CD14-positive monocyte (primary cell): ENCODE measurements at places on chromosomes 3 and 15. TPM values are rescaled to one million over a fixed set of nuclear protein-coding genes. Genes with fewer than 3 reads are reported as not detected.

DNA sequence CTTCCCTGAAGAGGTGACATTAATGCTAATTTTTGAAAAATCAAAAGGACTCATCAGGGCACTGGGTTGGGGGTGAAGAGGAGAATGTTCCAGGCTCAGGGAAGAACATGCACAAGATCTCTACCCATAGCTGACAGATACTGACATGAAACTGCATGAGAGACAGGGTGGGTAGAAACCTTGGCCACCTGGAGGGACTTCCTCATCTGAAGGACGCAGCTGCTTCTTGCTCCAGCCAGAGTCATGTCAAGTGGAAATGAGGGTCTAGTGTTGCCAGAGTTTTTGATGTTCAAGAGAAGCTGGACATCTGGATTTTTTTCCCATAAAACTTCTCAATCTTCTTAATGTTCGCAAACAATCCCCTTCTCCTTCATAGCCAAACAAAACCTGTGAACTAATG, 29.7 kb downstream of the AMOTL2 start:
- no peak overlapping the region for H3K27ac ChIP-seq
- H3K4me3 ChIP-seq: no peak overlapping the region
- no peaks in the 10 kb centered on the region for H3K4me1 ChIP-seq
- H3K27me3 ChIP-seq: no peaks in the 10 kb centered on the region
- DNase-seq: no peak
- H3K36me3 ChIP-seq: no peaks in the 10 kb centered on the region

DNA sequence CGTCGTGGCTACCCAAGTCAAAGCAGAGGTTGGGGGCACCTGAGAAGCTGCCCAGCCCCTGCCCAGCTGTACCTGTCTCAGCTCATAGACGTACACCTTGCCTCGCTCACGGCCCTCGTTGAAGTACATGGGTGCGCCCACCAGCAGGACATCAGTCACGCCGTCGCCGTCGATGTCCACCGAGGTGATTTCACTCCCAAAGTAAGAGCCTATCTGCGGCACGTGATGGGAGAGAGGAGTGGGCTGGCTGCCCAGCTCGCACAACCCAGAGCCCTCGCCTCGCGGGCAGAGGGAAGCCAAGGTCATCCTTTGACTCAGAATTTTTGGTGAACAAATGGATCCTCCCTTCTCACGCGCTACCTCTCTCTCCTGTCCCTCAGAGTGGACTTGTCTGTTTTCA, 54.7 kb downstream of the FEM1B start:
- no peak overlapping the region for H3K4me3 ChIP-seq
- peaks cover under 1% of the 10 kb centered on the region for H3K4me1 ChIP-seq
- no peaks in the 10 kb centered on the region for H3K27me3 ChIP-seq
- no peak for DNase-seq
- no peaks in the 10 kb centered on the region for H3K36me3 ChIP-seq

DNA sequence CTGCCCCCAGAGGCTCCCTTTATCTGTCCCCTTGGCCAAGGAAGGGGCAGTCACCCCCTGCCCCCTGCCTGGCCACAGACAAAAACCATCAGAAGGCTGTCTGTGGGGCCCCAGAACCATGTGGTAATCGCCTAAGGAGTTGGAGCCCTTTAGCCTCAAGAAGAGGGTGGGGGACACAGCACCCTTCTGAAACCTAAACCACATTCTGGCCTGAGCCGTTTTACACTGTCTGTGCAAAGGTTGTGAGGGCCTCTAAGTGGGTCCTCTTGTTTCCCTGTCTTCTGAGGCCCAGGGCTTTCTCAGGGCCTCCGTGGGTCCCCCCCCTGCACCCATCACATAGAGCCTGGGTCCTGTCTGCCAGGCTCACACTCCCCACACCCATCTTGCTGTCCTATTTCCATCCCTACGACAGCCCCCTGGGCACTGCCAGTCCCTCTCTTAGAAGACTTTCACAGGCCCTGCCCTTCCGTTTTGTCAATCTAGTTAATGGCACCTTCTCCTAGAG, 17.9 kb upstream of the RPUSD3 start:
- H3K36me3 ChIP-seq: no peaks in the 10 kb centered on the region
- H3K27me3 ChIP-seq: no peaks in the 10 kb centered on the region
- DNase-seq: no peak
- no peak overlapping the region for H3K27ac ChIP-seq

The DGKG gene
- 4.3 TPM for polyA plus RNA-seq

- H3K27me3 ChIP-seq: no peaks in the 10 kb centered on the region
- no peak for DNase-seq
- H3K27ac ChIP-seq: no peak overlapping the region
- H3K4me1 ChIP-seq: no peaks in the 10 kb centered on the region
Measured at GRCh38 chr3:3443482-3443881, 264.0 kb upstream of the CRBN start.

GRCh38 chr15:36882487-36883131, 217.7 kb downstream of the MEIS2 start:
- peaks cover 100% of the 10 kb centered on the region for H3K27me3 ChIP-seq
- H3K4me3 ChIP-seq: no peak overlapping the region
- no peak for DNase-seq
- H3K36me3 ChIP-seq: no peaks in the 10 kb centered on the region
- no peaks in the 10 kb centered on the region for H3K4me1 ChIP-seq
- H3K27ac ChIP-seq: no peak overlapping the region

The RLBP1 gene
- polyA plus RNA-seq: not detected in 2 replicates

GRCh38 chr3:131109156-131109555, 82.5 kb downstream of the NEK11 start:
- no peak overlapping the region for H3K4me3 ChIP-seq
- H3K27me3 ChIP-seq: no peaks in the 10 kb centered on the region
- no peak overlapping the region for H3K27ac ChIP-seq
- no peaks in the 10 kb centered on the region for H3K4me1 ChIP-seq

The KY gene
- polyA plus RNA-seq: not detected

GRCh38 chr3:124847051-124847450, 40.1 kb downstream of the ITGB5 start:
- H3K27ac ChIP-seq: no peak overlapping the region
- H3K27me3 ChIP-seq: no peaks in the 10 kb centered on the region
- no peaks in the 10 kb centered on the region for H3K36me3 ChIP-seq
- DNase-seq: no peak
- H3K4me3 ChIP-seq: no peak overlapping the region

GRCh38 chr15:42726114-42726513, 10.8 kb downstream of the CDAN1 start:
- DNase-seq: no peak
- no peaks in the 10 kb centered on the region for H3K27me3 ChIP-seq
- H3K36me3 ChIP-seq: peaks cover 93% of the 10 kb centered on the region
- no peak overlapping the region for H3K4me3 ChIP-seq

GRCh38 chr3:48222616-48223513, at the start of gene CAMP:
Gene CAMP, plus strand, starts transcription at chr3:48223495. Its CDS starts 17 bp downstream, at chr3:48223512.
- H3K27me3 ChIP-seq: no peaks in the 10 kb centered on the region
- no peaks in the 10 kb centered on the region for H3K36me3 ChIP-seq
- H3K4me1 ChIP-seq: peaks cover 66% of the 10 kb centered on the region

DNA sequence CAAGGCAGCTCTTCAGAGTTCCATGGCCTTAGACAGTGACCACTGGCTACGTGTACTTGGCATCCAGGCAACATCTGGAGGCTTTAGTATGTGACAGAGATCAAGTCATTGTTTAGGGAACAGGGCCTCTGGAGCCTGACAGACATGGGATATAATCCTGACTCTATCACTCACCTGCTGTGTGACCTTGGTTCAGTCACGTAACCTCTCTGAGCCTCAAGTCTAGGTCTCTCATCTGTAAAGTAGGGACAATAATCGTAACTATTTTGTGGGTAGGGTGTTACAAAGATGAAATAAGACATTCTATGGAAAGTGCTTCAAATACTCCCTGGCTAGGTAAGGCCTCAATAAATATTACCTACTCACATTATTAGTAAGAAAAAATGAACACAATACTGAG, 114.2 kb downstream of the SMAD6 start:
- no peak for DNase-seq
- H3K4me1 ChIP-seq: no peaks in the 10 kb centered on the region
- H3K27ac ChIP-seq: no peak overlapping the region
- no peaks in the 10 kb centered on the region for H3K27me3 ChIP-seq

GRCh38 chr3:184796551-184796950, 15.4 kb upstream of the VPS8 start:
- H3K4me1 ChIP-seq: peaks cover 17% of the 10 kb centered on the region
- no peaks in the 10 kb centered on the region for H3K36me3 ChIP-seq
- H3K27ac ChIP-seq: no peak overlapping the region
- H3K27me3 ChIP-seq: no peaks in the 10 kb centered on the region
- no peak for DNase-seq
- H3K4me3 ChIP-seq: no peak overlapping the region

The NR1I2 gene
- polyA plus RNA-seq: not detected

The ENTPD3 gene
- polyA plus RNA-seq: not detected in 2 replicates

The INKA1 gene
- polyA plus RNA-seq: 1.3 TPM

DNA sequence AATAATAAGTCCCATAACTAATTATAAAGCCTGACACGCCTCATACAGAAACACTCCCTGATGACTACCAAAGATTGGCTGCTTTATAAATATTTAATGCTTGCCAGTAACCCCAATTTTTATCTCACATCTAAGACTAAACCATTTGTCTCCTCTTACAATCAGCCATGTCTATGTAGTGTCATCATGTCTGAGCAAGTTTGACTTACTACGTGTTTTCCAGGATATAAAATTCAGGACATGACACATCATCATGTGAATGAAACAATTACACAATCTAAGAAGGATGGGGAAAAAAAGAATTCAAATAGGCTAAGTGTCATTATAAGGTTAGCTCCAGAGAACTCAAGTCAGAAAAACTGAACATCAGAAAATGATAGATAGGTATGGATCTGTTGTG, 208.7 kb downstream of the MECOM start:
- no peak for DNase-seq
- no peak overlapping the region for H3K27ac ChIP-seq
- H3K4me3 ChIP-seq: no peak overlapping the region
- H3K4me1 ChIP-seq: no peaks in the 10 kb centered on the region
- H3K27me3 ChIP-seq: no peaks in the 10 kb centered on the region

GRCh38 chr15:70339571-70340493, 242.1 kb upstream of the TLE3 start:
- peak; percentile 63 for DNase-seq
- H3K4me3 ChIP-seq: no peak overlapping the region
- H3K27ac ChIP-seq: peak overlapping the region; percentile 24

- no peak overlapping the region for H3K4me3 ChIP-seq
- H3K36me3 ChIP-seq: no peaks in the 10 kb centered on the region
- no peaks in the 10 kb centered on the region for H3K27me3 ChIP-seq
- H3K27ac ChIP-seq: no peak overlapping the region
Measured at GRCh38 chr3:72368331-72368975, 479.8 kb downstream of the SHQ1 start.

DNA sequence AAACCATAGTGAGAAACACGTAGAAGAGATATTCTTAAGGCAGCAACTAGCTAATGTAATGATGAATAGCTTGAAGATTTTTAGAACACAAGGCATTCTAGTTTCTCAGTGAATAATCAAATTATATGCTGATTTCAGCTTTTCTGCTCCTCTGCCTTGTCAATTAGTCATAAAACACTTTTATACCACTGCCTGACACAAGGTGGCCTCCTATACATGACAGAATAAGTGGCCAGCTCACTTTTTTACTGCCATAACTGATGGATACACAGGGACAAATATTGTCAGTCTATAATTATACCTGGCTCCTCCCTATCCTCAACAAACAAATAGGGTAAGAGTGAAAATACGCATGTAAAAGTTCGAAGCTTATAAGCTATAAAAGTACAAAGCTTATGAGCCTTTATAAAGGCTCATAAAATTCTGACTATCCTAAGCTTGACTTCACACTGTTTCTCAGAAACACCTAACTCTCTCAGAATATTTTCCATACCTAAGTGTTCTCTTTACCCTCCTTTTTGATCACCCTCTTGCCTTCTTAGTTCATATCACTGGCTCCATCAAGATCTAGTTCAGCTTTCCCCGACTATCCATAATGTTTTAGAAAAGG, 81.6 kb downstream of the HERC1 start:
- H3K4me3 ChIP-seq: no peak overlapping the region
- H3K27me3 ChIP-seq: no peaks in the 10 kb centered on the region
- H3K36me3 ChIP-seq: peaks cover 96% of the 10 kb centered on the region
- no peak overlapping the region for H3K27ac ChIP-seq

GRCh38 chr3:81741216-81741615, 20.2 kb downstream of the GBE1 start:
- DNase-seq: no peak
- peaks cover 6% of the 10 kb centered on the region for H3K36me3 ChIP-seq
- no peak overlapping the region for H3K27ac ChIP-seq
- peaks cover 12% of the 10 kb centered on the region for H3K4me1 ChIP-seq

The TRANK1 gene
- 5.8 TPM for polyA plus RNA-seq

DNA sequence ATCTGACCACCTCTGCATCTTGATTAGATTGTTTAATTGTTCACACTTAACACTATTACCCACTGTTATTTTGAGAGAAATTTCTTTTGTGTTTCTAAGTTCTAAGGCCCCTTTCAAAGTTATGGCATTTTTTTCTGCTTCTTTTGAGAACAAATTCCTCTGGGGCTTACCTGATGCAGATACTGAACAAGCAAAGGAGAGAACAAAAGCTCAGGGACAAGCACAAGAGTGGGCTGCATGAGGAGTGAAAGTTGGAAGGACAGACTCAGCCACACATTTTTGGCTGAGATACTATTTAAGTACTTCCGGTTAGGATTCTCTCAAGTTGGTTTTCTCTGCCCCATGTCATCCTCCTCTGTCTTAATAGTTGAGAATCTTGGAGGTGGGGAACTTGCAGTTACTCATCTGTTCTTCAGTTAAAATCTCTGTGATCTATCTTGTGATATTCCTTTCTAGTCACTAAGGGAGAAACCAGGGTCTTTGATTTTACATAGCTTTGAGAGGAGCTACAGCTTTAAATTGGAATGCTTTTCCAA, 54.7 kb downstream of the CMTM6 start:
- H3K36me3 ChIP-seq: peaks cover 84% of the 10 kb centered on the region
- no peak for DNase-seq
- no peaks in the 10 kb centered on the region for H3K27me3 ChIP-seq
- no peak overlapping the region for H3K4me3 ChIP-seq

GRCh38 chr3:186967686-186968085, 37.4 kb downstream of the ST6GAL1 start:
- H3K36me3 ChIP-seq: peaks cover 27% of the 10 kb centered on the region
- DNase-seq: no peak
- no peaks in the 10 kb centered on the region for H3K27me3 ChIP-seq
- peaks cover 11% of the 10 kb centered on the region for H3K4me1 ChIP-seq
- H3K4me3 ChIP-seq: no peak overlapping the region
- peak overlapping the region; percentile 38 for H3K27ac ChIP-seq

DNA sequence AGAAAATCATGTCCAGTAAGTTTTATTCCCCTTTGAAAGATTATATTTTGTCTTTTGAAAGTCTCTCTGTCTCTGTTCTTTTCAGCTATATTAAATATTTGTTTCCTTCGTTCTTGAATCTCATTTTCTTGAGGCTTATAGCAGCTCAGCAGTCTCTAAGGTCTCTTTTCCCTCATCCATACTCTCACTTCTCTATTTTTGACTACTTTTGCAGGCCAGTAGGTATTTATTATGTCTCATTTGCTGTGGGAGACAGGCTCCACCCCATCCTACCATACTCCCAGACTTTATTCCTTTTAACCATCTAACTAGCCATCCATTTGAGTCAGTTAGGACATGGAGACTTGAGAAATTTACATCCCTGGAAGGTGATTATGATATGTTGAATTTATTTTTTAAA, 71.0 kb downstream of the FILIP1L start:
- H3K4me1 ChIP-seq: peaks cover 50% of the 10 kb centered on the region
- DNase-seq: peak; percentile 11
- no peaks in the 10 kb centered on the region for H3K27me3 ChIP-seq
- no peak overlapping the region for H3K4me3 ChIP-seq
- H3K27ac ChIP-seq: no peak overlapping the region
- H3K36me3 ChIP-seq: no peaks in the 10 kb centered on the region
